ENCODE measurements at places on chromosomes 3 and 15.
A peak's percentile ranks its signal among the peaks of the same experiment; 100 is the strongest.

- no peak for DNase-seq
These were observed 64.0 kb downstream of the SLC6A1 start for GRCh38 chr3:11056531-11057050.

GRCh38 chr3:124969963-124970722, 35.6 kb upstream of the MUC13 start:
- DNase-seq, result no peak

DNA sequence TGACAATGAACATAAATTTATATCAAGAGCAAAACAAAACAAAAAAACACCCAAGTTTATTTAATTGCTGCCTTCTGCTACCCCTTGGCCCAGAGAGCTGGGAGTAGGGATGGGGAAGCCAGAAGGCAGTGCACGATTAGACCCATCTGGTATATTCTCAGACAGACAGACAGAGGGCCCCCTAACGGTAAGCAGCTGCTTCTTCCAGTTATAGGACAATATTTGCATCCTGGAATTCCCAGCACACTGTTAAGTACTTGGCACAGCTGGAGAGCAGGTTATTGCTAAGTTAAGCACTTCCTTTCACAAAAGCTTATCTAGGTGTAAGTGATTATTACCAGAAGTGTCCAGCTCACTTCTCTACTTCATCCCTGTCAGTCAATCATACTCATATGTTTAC, 39.3 kb downstream of the C2CD4B start:
- no peak for DNase-seq

GRCh38 chr15:62534996-62535395, 369.9 kb upstream of the C2CD4B start:
- DNase-seq, result no peak

GRCh38 chr15:46461416-46461815, 826.6 kb downstream of the SQOR start:
- no peak for DNase-seq

GRCh38 chr3:188123170-188123905, 30.6 kb upstream of the LPP start:
- DNase-seq, result no peak

DNA sequence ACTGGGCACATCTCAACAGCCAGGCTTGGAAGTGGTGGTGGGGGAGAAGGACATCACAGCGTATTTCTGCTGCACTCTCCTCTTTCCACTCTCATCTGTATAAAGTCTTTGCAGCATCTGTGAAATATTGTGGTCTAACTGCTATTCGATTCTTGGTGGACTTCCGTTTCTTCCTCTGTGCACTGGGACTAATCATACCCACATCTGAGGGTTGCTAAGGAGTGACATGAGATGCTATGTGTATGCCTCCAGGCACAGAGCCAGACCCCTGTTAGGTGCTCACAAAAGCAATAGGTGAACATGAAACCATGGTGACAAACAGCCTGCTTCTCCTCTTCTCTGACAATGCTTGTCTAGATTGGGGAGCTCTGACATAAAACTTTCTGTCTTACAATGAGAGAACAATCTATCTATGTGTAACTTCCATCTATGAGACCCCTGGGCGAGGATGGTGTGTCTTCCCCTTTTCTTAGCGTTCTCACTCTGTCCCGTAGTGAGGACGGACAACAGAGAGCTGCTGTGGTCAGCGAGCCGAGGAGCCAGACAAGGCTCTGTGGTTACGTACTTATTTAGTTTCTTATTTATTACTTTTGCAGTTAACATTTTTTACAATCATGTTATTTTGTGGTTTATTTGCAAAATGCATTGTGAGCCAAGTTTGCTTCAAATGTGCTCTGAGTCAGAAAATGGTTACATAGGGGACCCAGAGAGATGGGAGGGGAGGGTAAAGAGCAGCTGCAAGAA, 196.7 kb upstream of the TPRG1 start:
- DNase-seq, result no peak

DNA sequence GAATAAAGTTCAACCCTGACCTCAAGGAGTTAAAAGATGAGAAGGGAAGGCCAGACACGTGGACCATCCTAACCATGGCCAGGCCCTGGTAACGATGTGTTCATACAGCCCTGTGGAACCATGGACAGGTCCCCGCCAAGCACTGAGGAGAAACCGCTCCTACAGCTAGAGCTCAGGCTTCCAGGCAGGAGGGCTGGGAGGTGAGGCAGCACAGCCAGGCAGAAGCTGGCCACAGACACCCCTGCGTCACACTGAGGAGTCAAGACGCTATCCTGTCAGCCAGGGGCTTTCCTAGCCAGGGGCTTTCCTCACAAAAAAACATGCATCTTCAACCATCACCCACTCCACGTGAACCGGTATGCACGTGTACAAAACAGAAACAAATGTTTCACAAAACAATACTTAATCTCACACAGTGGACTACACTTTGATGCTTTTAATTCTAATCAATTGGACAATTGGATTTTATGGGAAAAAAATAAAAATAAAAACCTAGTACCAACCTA, 73.2 kb downstream of the TBC1D2B start:
- no peak for DNase-seq

DNA sequence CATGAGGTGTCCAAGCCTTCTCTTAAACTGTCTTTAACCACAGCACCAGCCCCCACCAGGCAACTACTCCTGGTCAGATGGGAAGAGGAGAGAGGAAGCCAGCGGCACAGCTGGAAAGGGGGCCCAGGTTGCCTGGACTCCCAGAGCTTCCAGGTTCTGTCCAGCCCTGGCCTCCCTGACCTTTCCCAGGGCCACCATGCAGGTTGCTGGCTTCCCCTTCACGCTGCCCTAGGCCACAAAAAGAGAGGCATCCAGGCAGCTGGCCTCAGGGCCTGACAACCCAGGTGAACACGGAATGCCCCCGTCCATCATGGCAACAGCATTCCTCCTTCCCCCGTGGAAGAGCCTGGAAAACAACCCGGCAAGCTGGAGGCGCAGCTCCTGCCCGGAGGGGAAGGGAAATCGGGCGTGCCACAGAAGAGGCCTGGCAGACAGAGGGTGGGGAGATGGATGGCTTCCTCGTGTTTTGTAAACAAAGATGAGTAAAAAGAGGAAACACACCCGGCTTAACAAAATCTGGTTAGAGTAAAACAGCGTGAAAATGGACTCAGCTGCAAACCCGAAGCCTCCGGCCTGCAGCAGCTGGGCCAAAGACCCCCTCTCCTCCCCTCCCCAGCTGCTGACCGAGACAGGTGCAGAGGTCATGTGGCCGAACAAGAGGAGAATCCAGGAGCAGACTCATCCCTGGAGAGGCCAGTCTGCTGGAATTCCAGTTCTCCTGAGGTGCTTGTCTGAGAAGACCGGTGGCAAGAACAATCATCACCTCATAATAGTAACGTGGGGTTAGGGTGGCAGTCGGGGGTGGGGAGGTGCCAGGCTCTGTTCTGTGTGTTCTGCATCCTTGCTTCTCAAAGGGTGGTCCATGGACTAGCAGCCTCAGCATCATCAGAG, 15.5 kb downstream of the BMF start:
- DNase-seq, result peak; percentile 68

DNA sequence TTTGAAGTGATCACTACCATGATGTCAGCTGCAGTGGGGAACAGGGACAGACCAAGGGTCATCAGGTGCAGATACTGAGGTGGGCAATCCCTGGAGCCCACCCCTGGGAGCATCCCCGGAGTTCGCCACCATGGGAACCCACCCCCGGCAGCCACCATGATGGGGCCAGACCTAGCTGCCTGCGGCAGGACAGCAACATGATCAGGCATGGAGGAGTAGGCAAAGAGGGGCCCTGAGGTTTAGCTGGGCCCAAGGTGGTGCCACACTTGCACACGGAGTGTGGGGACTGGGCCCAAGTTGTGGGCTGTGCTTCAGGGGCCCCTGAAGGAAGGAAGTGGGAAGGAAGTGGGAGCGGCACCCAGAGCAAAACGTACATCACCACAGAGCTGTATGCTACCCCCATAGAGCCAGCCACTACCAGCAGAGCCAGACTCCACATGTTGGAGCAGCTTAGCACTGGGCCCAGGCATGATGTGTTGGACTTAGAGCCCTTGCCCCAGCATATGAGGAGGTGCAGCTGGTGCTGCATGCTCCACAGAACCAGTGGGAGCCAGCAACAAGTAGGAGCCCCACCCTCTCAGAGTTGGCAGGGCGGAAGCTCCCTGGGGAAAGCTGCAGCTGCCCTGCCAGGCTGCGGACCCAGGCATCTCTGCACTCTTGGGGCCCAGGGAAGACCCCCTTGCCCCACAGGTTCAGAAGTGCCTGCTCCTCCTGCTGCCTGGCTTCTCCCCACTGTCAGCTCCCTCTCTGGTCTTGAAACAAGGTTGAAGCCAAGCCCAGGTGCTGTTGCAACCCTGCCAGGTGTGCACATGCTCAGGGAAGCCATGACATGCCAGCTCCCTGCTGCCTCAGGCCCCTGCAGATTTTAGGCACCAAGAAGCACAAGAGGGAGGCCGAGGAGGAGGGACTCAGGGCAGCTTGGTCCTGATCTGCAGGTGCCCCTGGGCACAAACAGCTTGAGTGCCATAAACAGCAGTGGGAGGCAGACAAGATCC, 515.3 kb downstream of the ZBBX start:
- DNase-seq, result no peak

DNA sequence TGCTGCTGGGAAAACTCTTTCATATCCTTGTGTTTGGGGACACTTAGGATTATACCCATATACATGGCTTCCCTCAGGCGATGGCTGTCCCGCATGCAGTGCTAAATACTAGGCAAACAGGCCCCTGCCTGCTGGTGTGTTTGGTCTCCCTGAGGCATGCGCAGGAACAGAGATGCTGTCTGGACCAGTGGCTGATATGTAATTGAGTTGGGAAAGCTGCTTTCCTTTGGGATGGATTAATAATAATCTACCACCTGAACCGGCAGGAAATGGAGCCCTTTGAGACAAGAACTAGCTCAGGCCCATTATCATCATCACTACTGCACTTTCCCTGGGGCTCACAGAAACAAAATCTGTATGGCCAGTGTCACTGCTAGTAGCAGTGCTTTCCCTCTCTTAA, 18.0 kb downstream of the ZDHHC3 start:
- DNase-seq, result no peak

GRCh38 chr15:51186181-51186705, 91.5 kb upstream of the TNFAIP8L3 start:
- DNase-seq, result no peak

GRCh38 chr3:16795581-16795980, 89.2 kb upstream of the PLCL2 start:
- no peak for DNase-seq

DNA sequence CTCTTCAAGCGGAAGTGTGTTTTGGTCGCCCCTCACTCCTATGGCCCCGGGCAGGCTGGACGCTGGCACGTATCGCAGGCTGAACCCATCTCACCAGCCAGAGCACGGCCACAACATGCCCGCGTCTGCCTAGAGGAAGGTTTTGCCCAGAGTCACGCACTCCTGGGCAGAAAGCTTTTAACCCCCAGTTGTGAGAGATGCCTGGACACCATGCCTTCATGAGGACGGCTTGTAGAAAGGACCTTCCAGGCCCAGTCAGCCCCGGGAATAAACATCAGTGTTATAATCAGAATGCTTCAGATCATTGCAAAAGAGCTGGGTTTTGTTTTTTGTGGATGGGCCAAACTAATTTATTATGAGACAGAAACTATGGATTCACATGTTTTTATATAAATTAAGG, 16.5 kb downstream of the CYFIP1 start:
- no peak for DNase-seq

GRCh38 chr15:98983334-98983733, 24.3 kb downstream of the PGPEP1L start:
- DNase-seq, result peak; percentile 74

GRCh38 chr3:70224337-70224736, 88.1 kb downstream of the MDFIC2 start:
- no peak for DNase-seq

DNA sequence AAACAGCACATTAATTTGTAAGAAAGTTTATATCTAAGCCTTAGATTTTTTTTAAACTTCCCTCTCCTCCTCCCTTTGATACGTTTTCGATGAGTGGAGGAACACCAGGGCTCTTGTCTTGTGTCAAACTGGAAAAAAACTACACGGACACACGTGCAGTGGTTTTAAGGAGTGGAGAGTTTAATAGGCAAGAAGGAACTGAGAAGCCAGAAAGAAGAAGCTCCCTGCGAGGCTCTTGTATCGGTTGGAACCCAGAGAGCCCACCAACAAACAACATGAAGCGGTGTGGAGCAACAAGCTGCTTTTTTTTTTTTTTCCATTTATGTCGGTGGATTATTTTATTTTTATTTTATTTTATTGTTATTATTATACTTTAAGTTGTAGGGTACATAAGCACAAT, 18.6 kb downstream of the NDUFB4 start:
- DNase-seq, result no peak

DNA sequence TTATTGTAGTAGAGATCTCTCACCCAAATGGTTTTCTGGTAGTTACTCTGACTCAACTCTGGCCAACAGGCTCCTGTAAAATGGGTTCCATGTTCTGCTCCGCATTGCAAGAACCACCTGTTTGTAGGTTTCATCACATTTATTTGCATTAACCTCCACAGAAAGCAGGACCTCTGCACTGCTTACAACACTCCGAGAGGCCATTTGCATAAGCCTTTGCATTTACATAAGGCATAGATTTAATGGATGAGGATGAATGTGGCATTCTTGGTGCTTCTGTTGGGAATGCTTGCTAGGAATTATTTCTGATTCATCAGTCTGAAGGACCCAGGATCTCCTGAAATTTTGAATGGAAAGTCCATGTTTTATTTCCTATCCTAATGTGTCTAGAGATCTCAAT, 320.1 kb downstream of the ZNF621 start:
- DNase-seq, result no peak

DNA sequence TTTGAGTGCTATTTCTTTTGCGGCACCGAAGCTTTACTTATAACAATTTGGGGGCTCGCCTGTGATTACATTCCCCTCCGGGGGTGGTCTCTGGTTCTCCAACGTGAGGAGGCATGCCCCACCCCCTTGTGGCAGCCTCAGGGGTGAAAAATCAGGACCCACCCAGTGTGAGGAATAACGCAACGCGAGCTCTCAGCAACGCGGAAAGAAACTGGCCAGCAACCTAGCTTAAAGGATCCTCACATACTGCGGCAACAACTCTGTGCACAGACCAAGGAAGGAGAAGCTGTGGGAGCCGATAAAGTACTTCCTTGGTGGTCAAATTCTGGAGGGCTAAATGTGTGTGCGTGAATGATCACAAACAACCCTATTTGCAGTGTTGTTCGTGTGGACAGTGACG, 5.8 kb downstream of the IQCF1 start:
- no peak for DNase-seq

DNA sequence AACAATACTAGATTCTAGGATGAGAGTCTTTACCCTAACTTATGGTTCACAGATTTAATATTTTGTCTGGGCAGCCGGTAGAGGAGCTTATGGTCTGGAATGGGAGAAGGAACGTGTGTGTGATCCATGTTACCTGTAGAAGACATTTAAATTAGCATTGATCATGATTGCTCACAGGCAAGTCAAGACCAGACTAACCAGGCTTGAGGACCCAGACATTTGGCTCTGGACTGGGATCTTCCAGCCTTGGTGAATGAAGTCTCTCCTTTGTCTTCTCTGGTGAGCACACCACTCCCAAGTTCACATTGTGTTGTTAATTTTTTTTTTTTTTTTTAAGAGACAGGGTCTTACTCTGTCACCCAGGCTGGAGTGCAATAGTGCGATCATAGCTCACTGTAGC, 11.7 kb downstream of the ABHD2 start:
- DNase-seq, result no peak

All from tibial artery (tissue), 4 donors.